ENCODE measurements at places on chromosomes 3 and 15.

GRCh38 chr3:55708242-55708641, 221.1 kb upstream of the WNT5A start:
- DNase-seq = no peak

DNA sequence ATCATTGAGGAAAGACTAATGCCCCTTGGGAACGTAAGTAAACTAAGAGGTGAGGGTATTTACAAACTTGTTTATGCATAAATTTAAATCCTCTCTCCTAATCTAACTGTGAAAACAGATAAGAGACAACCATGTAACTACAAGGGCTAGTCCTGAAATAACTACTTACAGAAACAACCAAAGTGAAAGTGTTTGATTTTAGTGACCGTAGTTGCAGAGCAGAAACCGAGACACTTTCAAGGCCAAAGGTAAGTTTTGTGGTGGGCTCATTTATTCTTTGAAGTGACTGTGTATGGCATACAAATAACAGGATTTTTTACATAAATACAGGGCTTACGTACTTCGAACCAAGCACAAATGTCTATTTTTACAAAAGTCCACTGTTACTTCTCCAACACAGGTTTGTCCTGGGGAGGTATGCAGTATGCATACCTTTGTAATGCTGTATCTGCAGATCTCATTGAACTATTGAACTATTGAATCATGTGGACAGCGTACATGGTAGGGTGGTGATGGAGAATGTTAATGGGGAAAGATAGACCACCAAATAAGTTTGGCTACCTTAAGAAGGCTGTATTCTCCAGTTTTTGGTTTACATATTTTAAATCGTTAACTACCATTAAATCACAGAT, 99.6 kb upstream of the RBMS3 start:
- DNase-seq = peak; percentile 65

- DNase-seq = no peak
Measured at GRCh38 chr15:69253156-69253555, 45.6 kb upstream of the PAQR5 start.

- peak; percentile 38 for DNase-seq
Measured at GRCh38 chr3:185317674-185318073, 45.3 kb upstream of the MAP3K13 start.

- peak; percentile 78 for DNase-seq
Measured at GRCh38 chr15:79965846-79966630, 5.0 kb downstream of the BCL2A1 start.

DNA sequence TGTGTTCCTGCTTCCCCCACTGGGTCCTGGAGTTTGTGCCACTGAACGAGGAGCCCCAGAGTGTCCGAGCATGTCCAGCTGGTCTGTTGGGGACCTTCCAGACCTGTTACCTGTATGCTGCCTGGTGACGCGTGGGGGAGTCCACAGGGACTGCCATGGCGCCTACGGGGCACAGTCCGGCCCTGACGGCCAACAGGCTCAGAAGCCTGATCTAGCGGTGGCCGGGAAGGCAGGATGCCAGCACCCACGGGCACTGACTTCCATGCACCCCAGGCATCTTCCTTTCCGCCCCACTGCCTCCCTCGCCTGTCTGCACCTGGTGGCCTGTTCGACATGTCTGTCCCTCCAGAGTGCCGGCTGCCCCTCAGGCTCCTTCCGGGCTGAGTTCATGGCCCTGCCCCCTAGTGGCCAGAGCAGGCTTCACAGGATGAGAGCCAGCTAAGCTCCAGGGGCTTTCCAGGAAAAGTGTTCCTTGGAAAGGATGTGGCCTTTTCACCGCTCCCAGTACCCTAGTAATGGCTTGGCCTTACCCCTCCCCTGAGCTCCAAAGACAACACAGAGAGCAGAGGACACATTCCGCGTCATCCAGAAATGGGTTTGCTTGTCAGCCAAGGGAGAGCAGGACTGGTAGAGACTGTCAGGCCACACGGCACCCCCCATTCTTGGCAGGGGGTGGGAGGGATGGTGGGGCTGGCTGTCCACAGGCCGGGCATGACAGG, 35.7 kb downstream of the NGRN start:
- DNase-seq = peak; percentile 80

- peak; percentile 41 for DNase-seq
Measured at GRCh38 chr15:85793641-85794597, 806 bp downstream of the KLHL25 start.

DNA sequence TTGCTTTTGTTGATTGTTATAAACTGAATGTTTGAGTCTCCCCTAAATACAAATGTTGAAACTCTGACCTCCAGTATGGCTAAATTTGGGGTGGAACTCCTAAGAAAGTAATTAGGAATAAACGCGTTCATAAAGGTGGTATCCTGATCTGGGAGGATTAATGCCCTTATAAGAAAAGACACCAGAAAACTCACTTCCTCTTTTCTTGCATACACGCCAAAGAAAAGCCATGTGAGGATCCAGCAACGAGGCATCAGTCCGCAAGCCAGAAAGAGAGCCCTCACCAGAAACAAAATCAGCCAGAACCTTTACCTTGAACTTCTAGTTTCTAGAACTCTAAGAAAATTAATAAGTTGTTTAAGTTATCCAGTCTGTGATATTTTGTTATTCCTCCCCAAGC, 37.4 kb upstream of the AZI2 start:
- no peak for DNase-seq

- no peak for DNase-seq
Measured at GRCh38 chr3:73409138-73409763, 215.5 kb downstream of the PDZRN3 start.

DNA sequence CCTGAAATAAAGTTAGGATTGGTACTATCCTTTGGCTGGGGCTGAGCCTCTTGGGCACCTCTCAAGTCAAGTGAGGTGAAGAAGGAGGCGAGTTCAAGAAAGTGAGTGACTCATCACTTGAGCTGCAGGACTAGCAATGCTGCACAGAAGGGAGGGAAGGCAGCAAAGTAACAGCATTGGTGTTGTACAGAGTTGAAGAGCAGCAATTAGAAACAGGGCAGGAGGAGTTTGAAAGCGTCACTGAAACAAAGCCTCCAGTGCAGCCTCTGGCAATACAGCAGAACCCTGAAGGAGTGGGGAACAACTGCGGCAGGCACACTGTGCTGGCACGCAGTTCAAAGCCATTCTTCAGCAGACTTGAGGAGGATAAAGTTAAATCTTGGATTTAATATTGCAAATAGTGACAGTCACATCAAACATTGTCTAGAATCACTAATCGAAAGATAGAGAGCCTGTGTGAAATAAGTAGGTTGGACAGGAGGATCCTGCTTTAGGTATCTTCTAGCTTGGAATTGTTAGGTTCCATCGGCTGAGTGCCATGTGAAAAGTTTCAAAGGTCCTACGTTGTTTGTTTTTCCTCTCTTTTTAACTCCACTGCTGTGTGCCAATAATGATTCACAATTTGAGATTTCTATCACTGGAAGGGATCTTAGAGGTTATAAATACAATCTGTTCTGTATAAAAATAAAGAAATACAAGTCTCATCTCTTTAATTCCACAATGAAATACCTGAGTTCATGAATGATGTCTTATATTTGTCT, 479.8 kb downstream of the NAALADL2 start:
- DNase-seq = peak; percentile 31

All from GM12865 (cell line).